ENCODE measurements at places on chromosomes 3 and 15.

- 0 out of 2 replicates have a peak, but pooled peaks cover 3% of the 10 kb centered on the region for H3K4me1 ChIP-seq
- no peaks in the 10 kb centered on the region for H3K27me3 ChIP-seq
- DNase-seq: no peak
- H3K27ac ChIP-seq: no peak overlapping the region
These were observed 34.5 kb upstream of the NR2E3 start for GRCh38 chr15:71775856-71776255.

DNA sequence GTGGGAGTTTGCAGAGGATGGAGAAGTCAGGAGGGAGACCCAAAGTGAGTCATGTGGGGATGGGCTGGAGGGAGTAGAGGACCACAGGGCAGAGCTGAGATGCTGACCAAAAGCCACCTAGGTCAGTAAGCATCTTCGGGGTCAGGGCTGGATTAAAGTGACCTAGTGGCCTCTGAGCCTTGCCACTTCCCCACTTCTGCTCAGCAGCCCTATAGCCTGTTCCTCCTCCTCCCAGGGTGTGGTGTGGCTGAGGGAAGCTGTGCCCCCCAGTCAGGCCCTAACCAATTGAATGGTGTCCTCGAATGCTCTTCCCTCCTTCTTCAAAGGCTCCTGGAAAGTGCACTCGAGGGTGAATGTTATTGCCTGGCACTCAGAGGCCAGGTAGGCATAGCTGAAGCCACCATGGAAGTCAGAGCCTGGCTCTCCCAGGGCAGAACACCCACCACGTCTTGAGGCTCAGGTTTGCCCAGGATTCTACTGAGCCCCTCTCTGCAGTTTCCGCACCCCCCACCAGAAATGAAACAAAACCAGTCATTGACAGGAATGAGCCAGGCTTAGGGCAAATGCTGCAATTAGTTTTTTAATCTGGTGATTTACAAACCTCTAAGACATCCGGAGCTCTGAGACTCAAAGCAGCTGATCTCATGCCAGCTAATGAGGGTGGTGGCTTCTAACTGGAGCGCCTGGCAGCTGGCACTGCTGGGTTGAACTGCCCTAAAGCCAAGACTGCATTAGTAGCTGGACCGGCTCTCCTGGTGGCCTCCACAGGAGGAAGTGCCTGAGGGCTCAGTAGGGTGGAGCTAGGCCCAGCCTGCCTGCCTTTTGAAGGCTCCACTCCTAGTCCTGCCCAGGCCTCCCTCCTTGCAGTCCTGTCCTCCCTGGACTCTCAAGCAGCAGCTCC lies 26.0 kb upstream of the VIPR1 start:
- DNase-seq: no peak
- H3K4me1 ChIP-seq: no peaks in the 10 kb centered on the region
- no peak overlapping the region for H3K27ac ChIP-seq
- H3K27me3 ChIP-seq: no peaks in the 10 kb centered on the region

DNA sequence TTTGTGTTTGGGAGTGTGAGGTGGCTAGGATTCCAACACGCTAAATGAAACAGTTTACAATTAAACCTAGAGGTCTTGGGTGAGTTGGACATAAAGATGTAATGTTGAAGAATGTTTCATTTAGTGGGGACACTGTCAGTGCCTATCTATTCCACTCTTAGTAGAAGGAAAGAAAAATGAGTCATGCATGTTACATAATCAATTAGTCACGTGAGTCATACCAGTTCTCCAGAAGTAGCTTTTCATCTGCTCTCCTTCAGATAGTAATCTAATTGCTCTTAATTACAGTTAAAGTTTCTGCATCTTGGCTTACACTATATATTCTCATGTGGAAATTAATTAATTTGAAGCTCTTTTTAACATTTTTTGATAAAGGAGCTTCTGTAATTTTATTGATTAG lies 115.7 kb upstream of the P2RY1 start:
- H3K27me3 ChIP-seq: no peaks in the 10 kb centered on the region
- H3K4me3 ChIP-seq: no peak overlapping the region
- peak overlapping the region; percentile 98 for H3K27ac ChIP-seq
- peak; percentile 75 for DNase-seq

GRCh38 chr3:64270142-64270865 lies 45.0 kb upstream of the PRICKLE2 start:
- H3K27me3 ChIP-seq: no peaks in the 10 kb centered on the region
- H3K27ac ChIP-seq: no peak overlapping the region
- no peak overlapping the region for H3K4me3 ChIP-seq
- H3K36me3 ChIP-seq: no peaks in the 10 kb centered on the region
- DNase-seq: no peak
- H3K4me1 ChIP-seq: no peaks in the 10 kb centered on the region

GRCh38 chr15:66489179-66489791 lies 8.3 kb downstream of the SNAPC5 start:
- H3K4me1 ChIP-seq: no peaks in the 10 kb centered on the region
- peaks cover 58% of the 10 kb centered on the region for H3K36me3 ChIP-seq
- H3K4me3 ChIP-seq: no peak overlapping the region

GRCh38 chr3:178479860-178480259 lies 56.4 kb upstream of the KCNMB2 start:
- no peak overlapping the region for H3K27ac ChIP-seq
- no peak for DNase-seq
- no peaks in the 10 kb centered on the region for H3K4me1 ChIP-seq
- H3K27me3 ChIP-seq: no peaks in the 10 kb centered on the region

DNA sequence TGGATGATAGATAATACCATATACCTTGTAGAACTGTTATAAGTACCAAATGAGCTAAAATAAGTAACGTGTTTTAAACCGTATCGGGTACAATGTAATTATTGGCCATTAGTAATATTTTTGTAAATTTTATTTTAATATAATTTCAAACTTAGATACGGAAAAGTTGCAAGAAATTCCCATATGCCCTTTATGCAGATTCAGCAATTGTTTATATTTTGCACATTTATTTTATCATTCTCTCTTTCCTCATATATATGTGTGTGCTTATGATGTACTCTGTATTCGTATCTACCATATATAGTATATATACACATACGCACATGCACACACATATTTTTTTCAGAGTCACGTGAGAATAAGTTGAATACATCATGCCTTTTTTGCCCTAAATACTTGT lies 38.5 kb downstream of the EXOG start:
- H3K4me3 ChIP-seq: no peak overlapping the region
- no peaks in the 10 kb centered on the region for H3K36me3 ChIP-seq
- no peaks in the 10 kb centered on the region for H3K27me3 ChIP-seq

DNA sequence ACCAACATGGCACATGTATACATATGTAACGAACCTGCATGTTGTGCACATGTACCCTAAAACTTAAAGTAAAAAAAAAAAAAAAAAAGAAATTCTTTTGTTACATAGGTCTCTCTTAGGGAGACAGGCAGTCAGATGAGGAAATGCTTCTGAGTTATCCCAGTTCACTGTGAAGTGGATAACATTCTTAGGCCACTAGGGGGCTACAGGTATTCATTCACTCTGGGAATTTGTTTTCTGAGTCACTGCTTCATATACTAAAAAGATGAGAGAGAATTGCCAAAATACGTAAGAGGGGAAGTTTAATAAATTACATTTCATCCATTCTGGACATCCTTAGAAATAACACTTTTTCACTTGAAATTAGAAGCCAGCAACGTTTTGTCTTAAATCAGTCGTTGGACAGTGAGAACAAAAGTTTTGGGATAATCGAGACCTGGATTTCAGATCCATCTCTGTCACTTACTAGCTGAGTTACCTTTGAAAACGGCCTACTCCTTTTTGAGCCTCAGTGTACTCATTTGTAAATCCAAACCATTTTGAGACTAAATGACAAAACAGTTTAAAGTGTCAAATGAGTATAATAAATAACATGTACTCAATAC lies 738.4 kb upstream of the ALCAM start:
- no peak overlapping the region for H3K27ac ChIP-seq
- H3K4me3 ChIP-seq: no peak overlapping the region
- peak; percentile 55 for DNase-seq
- no peaks in the 10 kb centered on the region for H3K27me3 ChIP-seq
- no peaks in the 10 kb centered on the region for H3K4me1 ChIP-seq

Data from SJCRH30 (cell line).